NCI-H69 (cell line): ENCODE measurements at places on chromosomes 12 and 14.

DNA sequence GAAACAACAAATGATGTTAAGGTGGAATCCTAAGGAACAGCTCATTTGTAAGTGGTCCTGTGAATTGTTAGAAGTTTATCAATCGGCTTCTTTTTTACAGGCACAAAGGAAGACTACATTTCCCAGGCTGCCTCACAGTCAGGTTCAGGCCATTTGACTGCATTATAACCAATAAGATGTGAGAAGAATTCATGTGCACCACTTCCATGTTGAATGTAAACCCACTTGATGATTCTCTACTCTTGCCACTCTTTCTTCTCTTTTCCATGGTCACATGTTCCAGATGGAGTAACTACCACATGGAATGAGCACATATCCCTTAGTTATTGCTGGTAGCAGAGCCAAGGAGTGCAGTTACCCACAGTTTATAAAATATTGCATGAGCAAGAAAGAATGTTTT, 67.1 kb upstream of the GZMB start:
- no peak for DNase-seq

DNA sequence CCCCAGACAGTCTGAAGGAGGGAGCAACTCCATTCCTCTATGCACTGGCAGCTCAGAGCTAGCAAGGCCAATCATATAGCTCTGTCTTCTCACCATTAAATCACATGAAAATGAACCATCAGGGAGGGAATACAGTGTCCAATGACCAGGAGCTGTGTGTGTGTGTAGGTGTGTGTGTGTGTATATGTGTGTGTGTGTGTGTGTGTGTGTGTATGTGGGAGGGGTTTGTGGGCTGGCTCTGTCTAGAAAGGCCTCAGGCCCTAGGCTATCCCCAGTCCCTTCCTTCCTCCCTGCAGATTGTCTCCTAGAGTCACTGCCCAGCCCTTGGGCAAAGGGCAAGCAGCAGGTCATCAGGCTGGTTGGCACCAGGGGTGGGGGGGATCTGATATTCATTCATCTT, 5.7 kb upstream of the SUSD6 start:
- DNase-seq, result peak; percentile 67

- DNase-seq, result no peak
Observed at GRCh38 chr12:109521831-109522230, 44.4 kb downstream of the UBE3B start.

GRCh38 chr12:6700646-6701051, at the start of gene PIANP:
Gene PIANP (minus strand): TSS chr12:6700815. CDS start chr12:6698061, 2,754 bp downstream.
- peak; percentile 64 for DNase-seq

GRCh38 chr12:73531752-73532151, 1005.9 kb upstream of the ATXN7L3B start:
- no peak for DNase-seq

DNA sequence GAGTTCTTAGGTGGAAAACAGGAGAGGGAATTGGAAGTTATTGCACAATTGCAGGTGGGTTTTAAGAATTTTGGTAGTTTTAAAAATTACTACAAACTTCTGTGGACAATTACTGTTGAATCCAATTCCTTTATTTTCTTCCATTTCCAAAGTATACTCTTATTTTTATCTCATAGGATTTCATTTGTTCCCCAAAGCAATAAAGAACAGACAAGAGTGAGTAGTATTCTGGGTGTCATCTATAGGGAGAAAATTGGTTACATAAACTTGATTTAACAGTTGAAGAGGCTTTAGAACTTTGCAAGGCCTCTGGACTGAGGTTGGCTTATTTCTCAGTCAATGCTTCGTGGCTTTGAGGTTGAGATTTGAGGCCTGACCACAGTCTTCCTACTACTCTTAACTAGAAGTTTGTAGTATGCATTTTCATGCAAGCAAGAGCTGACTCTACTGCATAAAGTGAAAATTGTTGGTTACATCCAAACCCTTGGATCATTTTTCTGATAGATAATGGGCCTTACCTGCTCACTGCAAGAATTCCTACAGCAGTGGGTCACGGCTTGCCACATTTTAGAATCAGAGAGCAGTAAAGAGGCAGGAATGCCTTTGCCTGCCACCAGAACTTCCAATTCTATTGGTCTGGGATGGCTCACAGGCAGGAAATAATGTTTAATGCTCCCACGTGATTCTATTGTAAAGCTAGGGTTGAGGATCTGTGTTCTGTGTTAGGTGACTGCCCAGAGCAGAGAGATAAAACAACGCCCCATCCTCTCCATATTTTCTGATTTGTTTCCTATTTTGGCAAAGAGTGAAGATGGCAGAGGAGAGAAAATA, 270.5 kb downstream of the TTC6 start:
- DNase-seq, result peak; percentile 18

DNA sequence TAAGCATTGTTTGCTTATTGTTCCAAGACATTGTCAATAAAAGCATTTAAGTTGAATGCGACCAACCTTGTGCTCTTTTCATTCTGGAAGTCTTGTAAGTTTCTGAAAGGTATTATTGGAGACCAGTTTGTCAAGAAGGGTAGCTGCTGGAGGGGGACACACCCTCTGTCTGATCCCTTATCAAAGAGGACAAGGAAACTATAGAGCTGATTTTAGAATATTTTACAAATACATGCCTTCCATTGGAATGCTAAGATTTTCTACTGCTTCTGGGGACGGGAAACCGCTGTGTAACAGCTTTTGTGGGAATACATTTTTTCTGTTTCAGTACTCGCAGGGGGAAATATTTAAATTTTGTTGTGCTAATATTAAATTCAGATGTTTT, 3.5 kb downstream of the FOS start:
- no peak for DNase-seq
